Breast epithelium (tissue), 4 donors: ENCODE measurements at places on chromosomes 2 and 18. TPM values are rescaled to one million over a fixed set of nuclear protein-coding genes. Genes with fewer than 3 reads are reported as not detected.

GRCh38 chr2:42880738-42881690, 88.6 kb upstream of the HAAO start:
- peak; percentile 17 for DNase-seq

DNA sequence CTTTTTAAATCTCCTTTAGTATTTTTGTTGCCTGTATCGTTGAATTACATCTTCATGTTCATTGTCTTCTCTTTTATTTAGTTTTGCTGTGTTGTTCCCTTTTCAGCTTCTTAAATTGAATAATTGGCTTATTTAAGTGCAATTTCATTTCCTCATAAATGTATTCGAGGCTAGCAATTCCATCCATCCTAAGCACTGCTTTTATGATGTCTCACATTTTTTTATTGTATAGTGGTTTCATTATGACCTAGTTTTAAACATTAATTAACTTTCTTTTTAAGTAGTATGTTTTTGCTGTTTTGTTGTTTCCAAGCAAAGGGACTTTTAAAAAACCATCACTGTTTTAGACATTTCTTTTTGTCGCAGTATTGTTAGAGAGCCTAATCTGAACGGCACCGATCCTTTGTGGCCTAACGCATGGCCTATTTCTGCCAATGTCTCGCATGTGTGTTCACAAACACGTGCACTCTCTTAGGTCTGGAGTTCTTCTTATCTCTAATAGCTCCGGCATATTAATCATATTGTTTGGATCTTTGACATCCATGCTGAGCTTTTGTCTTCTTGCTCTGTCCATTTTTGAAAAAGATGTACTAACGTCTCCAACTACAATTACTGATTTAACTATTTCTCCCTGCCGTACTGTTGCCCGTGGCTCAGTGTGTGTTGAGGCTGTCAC, 59.6 kb upstream of the ZNF516 start:
- no peak for DNase-seq

- no peak for DNase-seq
These were observed 26.8 kb downstream of the HPCAL1 start for GRCh38 chr2:10329580-10329879.

- no peak for DNase-seq
These were observed 9.2 kb upstream of the GALNT3 start for GRCh38 chr2:165803123-165803760.

DNA sequence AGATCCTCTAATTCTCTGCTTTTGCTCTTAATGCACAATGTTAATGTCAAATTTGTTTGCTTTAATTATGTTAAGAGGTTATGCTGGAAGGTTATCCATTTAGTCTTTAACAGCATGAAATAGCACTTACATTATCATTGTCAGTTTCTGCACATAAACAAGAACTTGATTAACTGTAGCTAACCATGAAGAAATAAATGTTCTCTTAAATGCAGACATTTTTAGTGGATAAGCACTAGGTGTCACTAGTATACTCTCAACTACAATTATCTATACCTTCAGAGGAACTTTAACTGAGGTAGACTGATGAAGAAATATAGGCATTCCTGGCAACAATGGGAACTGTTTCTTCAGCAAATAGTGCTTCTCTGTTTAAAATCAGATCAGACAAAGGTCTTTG, 178.8 kb upstream of the CHST9 start:
- no peak for DNase-seq

GRCh38 chr2:48129293-48129950, 223.1 kb upstream of the FBXO11 start:
- no peak for DNase-seq

- DNase-seq, result no peak
These were observed 39.6 kb downstream of the SRSF7 start for GRCh38 chr2:38711558-38711957.

DNA sequence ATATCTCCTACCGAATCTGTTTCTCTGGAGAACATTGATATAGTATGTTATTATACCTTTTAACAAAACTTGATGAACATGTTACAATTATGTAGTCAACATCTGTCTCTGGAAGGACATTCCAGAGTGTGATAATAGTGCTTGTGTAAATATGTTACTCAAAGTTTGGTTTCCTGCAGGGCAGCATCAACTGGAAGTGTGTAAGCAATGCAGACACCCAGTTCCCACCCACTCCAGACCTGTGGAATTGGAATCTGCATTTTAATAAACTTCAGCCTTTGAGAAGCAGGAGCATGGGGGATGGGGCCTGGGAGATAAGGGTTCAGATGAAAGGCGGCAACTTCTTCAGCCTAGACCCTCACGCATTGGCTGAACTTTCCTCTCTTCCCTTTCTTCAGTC, 398.9 kb downstream of the RND3 start:
- DNase-seq, result no peak

- no peak for DNase-seq
These were observed 32.0 kb upstream of the MAP2 start for GRCh38 chr2:209391776-209392401.

DNA sequence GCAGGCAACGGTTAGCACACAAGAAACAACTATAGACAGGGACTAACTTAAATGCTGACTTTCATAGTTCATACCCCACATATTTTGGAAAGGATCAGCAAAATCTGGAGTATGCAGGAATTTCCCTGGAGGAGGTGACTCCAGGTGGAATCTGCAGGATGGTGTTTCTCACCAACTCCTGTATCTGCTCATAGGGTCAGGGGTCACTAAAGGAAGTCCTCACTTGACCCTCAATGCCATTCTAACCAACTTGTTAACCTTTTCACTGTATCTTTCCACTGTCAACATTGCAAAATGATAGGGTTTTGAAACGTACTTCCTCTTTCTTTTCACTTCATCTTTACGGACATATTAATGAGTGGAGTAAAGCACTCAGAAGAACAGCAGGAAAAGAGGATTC, 207.0 kb upstream of the CXCR4 start:
- DNase-seq, result no peak

- DNase-seq, result no peak
These were observed 208.2 kb downstream of the SPP2 start for GRCh38 chr2:234258562-234259141.

- no peak for DNase-seq
These were observed 250.1 kb downstream of the NDUFA10 start for GRCh38 chr2:239774933-239775622.

DNA sequence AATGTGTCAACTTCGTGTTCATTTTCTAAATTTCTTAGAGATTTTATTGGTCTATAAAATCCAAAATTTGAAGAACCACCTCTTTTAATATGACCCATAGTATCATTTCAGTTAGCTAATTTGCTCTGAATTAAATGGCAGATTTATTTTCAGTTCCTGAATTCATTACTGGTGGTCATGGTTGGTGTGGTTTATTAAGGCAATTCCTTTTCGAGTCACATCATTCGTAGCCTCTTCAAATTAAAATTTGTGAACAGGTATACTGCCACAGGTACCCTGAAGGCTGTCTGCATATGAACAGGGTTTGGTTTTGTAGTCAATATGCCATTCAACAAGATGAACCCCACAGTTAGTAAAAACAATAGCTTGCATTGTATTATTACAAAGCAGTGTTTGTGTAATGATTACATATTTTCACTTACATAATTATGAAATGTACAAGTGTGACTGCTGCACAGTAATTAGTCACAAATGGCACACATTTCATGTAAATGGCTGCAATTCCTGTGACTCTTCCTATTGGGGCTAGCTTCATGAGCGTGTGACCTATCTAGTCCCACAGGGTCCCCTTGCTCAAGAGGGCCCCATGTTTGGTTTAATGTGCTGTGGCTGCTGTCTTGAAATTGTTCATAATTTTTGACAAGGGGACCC, 48.9 kb downstream of the CDC42EP3 start:
- DNase-seq, result no peak

DNA sequence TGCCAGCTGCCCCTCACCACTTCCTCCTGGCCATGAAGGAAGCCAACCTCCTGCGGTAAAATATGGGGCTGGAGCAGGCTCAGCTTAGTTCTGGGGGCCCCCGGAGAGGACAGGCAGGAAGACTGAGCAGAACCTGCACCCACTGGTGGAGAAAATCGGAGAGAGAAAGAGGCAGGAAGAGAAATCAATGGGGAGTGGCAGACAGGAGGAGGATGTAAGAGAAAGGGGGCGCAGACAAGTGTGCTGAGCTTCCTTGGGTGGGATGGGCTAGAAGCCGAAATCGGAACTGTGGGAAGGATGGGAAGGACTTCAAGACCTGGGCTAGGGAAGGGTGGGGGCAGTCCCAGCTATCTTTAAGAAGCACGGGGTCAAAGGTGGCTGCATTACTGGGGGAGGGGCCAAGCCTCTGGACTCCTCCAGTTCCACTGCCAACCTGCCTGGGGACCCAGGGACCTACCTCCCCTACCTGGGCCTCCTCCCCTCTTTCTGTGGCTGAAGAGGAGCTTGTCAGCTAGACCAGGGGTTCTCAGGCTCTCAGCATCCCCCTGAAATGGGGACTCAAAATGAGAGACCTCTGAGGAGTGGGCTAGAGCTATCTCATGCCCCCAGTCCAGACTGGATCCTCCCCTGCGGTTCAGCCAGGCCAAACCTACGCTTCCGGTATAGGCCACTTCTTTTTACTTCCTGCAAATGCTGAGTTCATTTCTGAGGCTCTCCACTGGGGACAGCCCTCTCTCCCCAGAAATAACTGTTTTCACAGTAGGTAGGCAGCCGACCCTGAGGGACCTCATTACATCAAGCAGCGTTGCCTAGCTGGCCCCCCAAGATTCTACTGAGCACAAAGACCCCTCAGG, 33.6 kb upstream of the B3GNT7 start:
- DNase-seq, result peak; percentile 35

- no peak for DNase-seq
These were observed 448.5 kb downstream of the ZEB2 start for GRCh38 chr2:144071461-144071860.

DNA sequence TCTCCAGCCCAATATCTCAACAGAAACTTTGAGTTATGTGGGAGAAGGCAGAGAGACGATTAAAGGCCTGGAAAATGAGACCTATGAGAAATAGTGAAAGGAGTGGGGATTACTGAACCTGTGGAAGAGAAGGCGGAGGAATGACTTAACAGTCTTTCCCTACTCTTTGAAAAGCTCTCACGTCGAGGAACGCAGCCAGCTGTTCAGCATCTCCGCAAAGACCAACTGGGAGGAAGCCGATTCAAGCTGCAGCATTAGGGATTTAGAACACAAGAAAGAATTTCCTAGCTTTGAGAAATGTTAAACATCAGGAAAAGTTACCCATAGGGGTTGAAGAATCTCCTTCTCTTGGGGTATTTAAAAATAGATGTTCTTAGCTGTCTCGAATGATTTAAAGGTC, 233.2 kb upstream of the PARD3B start:
- no peak for DNase-seq

GRCh38 chr2:35454966-35455638, 900.5 kb upstream of the CRIM1 start:
- DNase-seq, result no peak

GRCh38 chr2:133642791-133643191, 74.5 kb upstream of the NCKAP5 start:
- no peak for DNase-seq

DNA sequence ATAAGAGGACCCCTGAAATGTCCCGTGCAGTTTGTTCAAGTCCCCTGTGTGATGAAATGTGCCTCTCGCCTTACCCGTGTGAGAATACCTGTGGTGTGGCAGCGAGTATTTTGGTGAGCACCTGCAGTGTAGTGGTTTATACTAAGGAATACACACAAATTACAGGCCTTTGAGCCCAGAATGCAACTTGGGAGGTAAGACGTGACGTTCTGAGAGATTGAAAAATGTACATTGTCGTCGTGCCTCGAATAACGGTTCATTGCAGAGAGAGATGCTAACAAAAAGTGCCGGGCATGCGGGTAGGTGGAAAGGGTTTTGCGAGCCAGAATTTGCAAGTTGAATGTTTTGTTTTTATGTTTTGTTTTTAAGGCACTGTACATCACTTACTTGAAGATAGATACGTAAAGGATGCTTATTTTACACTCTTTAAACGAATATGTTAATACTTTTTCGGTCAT, 867 bp downstream of the RBBP8 start:
- DNase-seq, result no peak

DNA sequence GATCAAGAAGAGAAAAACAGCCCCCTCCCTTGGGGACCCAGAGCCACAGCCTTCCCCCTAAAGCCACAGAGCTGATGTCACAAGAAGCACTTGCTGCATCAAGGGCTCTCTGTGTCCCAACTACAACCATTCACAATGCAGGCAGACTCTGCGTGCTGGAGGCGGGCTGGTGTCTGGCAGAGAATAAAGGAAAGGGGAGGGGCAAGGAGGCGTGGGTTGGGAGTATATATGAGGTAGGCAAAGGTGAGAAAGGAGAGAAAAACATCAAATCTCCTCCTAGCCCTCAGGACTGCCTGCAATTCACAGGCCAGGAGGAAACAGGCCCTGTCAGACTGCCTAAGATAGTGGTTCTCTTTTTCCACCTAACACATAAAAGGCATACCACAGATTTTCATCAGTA, 48.8 kb upstream of the IHH start:
- peak; percentile 56 for DNase-seq

GRCh38 chr18:54672846-54673475, 81.9 kb downstream of the DYNAP start:
- no peak for DNase-seq

- no peak for DNase-seq
These were observed 242.3 kb downstream of the ATAD2B start for GRCh38 chr2:23684395-23685176.

Gene FAM237A
- total RNA-seq, result not detected

Gene LOXL3
- 7.8 TPM for total RNA-seq

Gene DSC1
- total RNA-seq, result not detected

Gene DNAJC5G
- not detected for total RNA-seq

Gene LYPD1
- 0.48 TPM for total RNA-seq

Gene AOX1
- 100.0 TPM for total RNA-seq

Gene DPP10
- 0.29 TPM for total RNA-seq

Gene COQ10B
- total RNA-seq, result 34.4 TPM

Gene SPATA3
- not detected for total RNA-seq

Gene CYBRD1
- 396 TPM for total RNA-seq

Gene SPC25
- total RNA-seq, result not detected

Gene HOXD10
- total RNA-seq, result 1.6 TPM

Gene MOCOS
- total RNA-seq, result 5.2 TPM
